ENCODE measurements at places on chromosomes 13 and 19.

- DNase-seq: no peak
Observed at GRCh38 chr13:41295973-41296372, 15.1 kb upstream of the NAA16 start.

- no peak for DNase-seq
Observed at GRCh38 chr13:106919133-106919532, 351.2 kb upstream of the ARGLU1 start.

GRCh38 chr13:22227895-22228294, 557.0 kb downstream of the FGF9 start:
- DNase-seq: no peak

DNA sequence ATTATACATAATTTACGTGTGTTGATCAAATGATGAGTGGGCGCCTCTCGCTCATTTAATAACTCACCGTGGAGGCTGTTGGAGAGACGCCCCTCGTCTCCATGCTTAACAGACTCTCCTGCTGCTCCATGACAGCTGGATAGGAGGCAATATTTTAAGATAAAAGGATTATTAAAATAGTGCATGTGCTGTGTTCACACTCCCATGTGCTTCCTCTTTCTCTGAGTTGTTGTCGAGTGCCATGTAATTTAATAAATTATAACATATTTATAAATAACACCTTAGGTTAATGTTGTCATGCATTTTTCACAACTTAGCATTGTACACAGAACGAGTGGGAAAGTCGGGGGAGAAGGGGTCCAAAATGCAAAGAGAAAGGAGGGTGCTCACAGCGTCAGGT, 161.4 kb upstream of the TSHZ3 start:
- no peak for DNase-seq
